ENCODE measurements at places on chromosomes 12 and 14. TPM values are rescaled to one million over a fixed set of nuclear protein-coding genes. Genes with fewer than 3 reads are reported as not detected.

DNA sequence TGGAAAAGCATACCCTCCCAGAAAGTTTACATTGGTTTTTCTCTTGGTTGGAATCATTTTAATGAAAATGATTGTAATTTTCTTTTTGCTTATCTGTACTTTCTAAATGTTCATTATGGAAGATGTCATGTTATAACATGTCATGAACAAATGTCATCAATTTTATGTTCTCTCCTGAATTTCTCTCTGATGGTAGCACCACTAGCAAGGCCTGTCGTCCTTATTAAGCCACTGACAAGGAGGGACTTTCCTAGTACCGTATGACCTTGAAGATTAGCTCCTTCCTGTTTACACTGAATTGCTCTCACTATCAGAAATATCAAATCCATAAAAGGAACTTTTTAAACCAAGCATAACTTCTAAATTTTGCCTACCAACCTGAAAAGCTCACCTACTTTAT, 99.0 kb downstream of the ESR2 start:
- no peak for DNase-seq

GRCh38 chr12:97324471-97324870, 138.1 kb upstream of the RMST start:
- DNase-seq = no peak

DNA sequence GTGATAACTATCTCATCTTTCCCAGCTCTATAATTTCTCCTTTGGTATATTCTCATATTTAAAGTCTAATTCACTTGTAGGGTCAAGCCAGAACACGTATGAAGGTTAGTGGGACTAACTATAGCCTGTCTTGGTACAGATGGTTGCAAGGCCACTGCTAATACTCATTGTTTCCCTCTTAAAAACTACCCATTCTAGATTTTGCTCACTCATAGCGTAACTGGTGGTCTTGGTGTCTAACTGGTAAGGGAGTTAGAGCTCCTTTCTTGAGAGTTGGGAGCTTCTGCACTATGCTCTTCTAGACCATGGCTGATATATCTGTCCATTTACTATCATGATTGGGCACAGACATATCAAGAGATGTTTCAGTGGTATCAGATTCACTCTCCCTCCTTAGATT, 8.8 kb downstream of the MGP start:
- no peak for DNase-seq

- DNase-seq = no peak
Observed at GRCh38 chr12:110636516-110636915, 22.6 kb downstream of the TCTN1 start.

Gene CLEC1B
- not detected for total RNA-seq

GRCh38 chr12:95411466-95411865, 62.5 kb upstream of the METAP2 start:
- no peak for DNase-seq

DNA sequence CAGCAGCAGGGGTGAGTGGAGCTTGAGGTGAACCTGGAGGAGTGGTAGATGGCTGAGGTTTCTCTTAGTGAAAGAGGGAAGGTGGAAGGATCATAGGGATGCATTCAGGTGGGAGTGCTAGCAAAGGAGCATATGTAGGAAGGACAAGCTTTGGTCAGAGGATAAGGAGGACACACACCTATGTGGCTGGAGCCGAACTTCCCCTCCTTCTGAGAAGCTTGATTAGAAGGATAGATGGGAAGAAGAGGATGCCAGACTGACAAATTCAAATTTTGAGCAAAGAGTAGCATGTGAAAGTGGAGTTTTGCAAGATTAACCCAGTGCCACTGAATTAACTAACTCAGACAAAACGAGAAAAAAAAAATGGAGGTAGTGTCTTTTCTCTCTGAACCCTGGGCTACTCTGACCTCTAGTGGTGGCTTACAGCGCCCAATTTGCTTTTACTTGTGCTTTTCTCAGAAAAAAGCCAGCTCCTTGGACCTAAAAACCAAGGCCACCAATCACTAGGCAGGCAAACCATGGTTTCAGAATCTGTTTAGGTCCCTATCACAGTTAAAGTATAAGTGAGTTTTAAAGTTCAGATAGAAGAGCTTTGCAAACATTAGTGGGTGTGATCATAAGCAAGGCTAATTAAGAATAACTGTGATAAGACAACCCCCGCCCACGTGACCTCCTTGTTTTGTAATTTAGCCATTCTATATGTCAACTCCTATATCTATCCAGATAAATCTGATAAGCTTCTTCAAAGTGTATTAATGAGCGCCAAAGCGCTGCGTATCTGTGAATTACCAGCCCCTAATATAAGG, 15.5 kb downstream of the EMP1 start:
- peak; percentile 80 for DNase-seq

DNA sequence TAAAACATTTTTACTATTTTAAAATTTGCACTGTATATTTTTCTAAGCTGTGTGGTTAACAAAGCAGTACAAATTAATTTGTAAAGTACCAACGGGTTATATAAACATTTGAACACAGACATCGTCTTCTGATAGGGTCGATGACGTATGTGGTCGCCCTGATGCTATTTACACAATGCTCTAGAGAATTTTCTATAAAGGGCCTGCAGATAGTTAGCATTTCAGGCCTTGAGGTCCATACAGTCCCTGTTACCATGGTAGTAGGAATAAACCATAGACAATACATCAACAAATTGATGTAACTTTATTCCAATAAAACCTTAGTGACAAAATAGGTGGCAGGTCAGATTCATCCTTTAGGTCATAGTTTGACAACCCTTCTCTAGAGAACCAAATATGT, 25.7 kb upstream of the PDZRN4 start:
- DNase-seq = no peak

GRCh38 chr14:90607141-90607540, 209.1 kb downstream of the TTC7B start:
- DNase-seq = no peak

DNA sequence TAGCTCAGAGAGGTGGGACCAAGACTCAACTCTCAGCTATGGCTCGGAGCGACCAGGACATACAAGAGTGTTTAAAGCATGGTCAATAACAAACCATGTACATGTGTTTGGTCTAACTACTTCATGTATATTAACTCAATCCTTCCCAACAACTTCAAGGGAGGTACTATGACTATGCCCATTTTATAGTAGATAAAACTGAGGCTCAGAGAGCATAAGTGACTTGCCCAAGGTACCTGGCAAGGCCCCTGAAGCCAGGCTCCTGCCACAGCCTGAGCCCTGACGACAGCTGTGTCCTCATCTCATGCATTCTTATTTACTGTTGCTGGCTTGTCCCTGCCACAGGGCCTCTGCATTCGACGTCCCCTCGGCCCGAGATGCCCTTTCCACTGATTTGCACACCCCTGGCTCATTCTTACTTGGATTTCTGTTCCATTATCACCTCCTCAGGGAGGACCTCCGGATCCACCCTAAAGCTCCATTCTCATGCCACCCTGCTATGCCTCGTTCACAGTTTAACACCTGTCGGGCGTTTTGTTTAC, 2.6 kb downstream of the TESC start:
- DNase-seq = no peak

Gene RAPGEF3
- total RNA-seq = 3.7 TPM

- DNase-seq = no peak
Observed at GRCh38 chr12:55915482-55915859, 12.2 kb downstream of the PYM1 start.

- peak; percentile 78 for DNase-seq
Observed at GRCh38 chr12:28622406-28622805, 432.1 kb downstream of the CCDC91 start.

DNA sequence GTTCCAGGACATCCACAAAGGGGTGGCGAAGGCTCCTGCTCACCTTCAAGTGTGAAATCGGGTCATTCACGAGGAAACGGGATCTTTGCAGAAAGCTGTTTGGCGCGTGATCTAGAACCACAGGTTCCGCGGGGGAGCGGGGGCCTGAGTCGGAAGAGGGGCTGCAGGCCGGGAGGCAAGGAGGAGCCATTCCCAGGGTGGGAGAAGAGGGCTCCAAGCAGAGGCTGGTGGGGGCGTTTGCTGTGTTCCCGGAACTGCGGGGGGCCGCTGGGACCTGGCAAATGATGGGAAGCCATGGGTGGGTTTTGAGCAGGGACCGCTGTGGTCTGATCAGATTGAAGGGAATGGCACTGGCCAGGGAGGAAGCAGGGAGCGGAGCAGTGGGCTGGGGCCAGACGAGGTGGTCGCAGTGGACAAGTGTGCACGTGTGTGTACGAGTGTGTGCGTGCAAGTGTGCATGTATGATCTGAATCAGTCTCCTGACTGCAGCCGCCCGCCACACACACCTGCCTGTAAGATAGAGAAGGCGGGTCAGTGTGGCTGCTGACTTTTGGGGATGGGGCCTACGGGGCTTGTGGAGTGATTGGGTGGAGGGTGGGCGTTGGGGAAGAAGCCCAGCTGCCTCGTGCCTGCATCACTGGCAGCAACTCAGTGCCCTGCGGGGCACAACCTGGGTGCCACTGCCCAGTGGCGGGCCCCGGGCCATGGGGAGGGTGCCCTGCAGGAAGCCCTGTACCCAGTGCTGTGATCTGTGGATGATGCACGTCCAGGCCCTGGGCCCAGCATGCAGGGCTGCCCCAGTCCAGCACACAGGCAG, 141.9 kb downstream of the KIF26A start:
- no peak for DNase-seq

Gene MSI1
- not detected for total RNA-seq

Gene CCDC196
- total RNA-seq = not detected

DNA sequence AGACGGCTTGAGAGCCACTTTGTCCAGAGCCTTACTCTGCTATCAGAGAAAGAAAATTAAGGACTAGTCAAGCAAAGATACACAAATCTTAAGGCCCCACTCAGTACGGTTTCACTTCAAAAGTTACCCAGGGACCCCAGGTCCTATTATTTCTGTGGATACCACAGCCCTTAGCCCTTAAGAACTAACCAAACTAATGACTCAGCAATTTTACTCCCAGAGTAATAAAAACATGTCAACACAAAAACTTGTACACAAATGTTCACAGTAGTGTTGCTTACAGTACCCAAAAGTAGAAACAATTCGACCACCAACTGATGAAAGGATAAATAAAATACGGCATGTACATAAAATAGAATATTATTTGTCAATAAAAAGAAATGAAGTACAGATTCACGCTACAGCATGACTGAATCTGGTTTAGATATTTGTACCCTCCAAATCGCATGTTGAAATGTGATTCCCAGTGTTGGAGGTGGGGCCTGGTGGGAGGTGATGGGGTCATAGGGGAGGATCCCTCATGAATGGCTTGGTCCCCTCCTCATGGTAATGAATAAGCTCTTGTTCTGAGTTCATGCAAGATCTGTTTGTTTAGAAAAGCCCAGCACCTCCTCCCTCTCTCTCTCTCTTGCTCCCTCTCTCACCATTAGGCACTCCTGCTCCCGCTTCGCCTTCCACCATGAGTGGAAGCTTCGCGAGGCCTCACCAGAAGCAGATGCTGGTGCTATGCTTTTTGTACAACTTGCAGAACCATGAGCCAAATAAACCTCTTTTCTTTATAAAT, 30.5 kb downstream of the AREL1 start:
- DNase-seq = no peak

- peak; percentile 24 for DNase-seq
Observed at GRCh38 chr14:68512088-68512487, 280.8 kb downstream of the ZFP36L1 start.

DNA sequence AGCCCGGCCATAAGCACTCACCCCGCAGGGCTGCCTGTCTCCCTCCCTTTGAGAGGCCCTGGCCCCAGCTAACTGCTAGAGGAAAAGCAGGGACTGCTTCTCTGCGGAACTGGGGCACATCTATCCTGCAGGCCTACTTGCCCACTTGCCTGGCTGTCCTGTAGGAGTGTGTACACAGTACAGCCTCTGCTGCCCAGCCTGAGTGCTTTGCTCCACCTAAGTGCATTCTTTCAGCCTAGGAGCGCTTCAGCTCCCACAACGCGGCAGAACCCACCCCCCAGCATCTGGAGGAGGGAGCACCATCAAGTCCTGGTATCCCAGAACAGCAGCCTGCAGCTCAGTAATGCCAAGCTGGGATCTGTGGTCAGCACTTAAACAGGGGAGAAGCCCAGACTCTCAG, 79.9 kb upstream of the CD163 start:
- DNase-seq = no peak

Gene MYF6
- total RNA-seq = not detected

DNA sequence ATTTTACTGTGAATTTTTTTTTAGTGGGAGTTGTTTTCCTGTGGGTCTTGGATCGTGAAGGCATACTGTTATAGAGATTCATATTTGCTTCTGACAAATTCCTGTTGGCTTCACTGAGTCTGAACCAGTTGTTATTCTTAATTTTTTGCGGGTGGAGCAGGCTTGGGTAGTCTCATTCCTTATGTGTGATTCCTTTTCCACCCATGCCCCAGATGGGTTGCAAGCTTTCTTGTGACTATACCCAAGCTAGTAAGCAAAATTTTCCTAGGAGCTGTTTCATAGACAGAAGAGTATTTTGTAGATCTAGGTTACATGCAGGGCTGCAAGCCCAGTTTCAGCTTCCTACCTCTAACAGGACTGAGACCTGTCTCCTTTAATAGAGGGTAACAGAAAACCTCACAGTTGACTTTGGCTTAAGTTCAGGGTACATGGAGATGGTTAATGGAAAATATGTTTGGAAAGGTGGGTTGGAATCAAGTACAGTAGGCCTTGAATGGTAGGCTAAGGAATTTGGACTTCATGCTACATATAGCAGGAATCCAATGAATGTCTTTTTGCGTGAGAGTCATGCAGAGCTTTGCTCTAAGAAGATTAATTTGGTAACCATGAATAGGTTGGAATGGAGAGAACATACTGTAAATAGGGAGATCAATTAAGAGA, 29.0 kb downstream of the TRMT5 start:
- DNase-seq = peak; percentile 44
